ENCODE measurements at places on chromosomes 6 and 20.

GRCh38 chr6:37589941-37590340 lies 90.2 kb upstream of the CCDC167 start:
- no peak for DNase-seq

DNA sequence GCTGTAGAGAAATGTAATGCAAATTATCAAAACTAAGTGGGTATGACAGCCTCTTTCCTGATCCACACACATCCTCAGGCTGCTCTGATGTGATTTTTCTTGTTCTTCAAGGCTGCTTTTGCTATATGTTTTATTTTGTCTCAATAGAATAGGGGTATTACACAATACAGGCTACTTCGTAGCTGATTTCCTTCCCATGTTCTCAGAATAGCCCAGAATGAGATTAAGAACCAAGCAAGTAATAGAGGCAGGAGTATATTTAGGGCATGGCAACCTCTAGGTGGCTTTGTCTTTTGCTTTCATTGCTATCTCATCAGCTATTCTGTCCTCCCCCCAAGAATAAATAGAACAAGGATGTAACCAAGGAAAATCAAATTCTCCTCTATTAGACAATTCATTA lies 241.8 kb downstream of the ALDH8A1 start:
- DNase-seq = no peak

- DNase-seq = no peak
Observed at GRCh38 chr6:18904681-18905080, 517.5 kb downstream of the RNF144B start.

GRCh38 chr6:156781861-156782631 lies 4.9 kb downstream of the ARID1B start:
- DNase-seq = no peak

- no peak for DNase-seq
Observed at GRCh38 chr6:41161851-41162552, 914 bp downstream of the TREM2 start.
